ENCODE measurements at places on chromosomes 7 and 10.

GRCh38 chr7:127655720-127656119 lies 3.7 kb downstream of the SND1 start:
- no peak for DNase-seq

GRCh38 chr10:30591249-30591670 lies 38.3 kb downstream of the LYZL2 start:
- peak; percentile 71 for DNase-seq

GRCh38 chr7:90536449-90536848 lies 59.7 kb upstream of the CDK14 start:
- DNase-seq, result no peak

GRCh38 chr10:5949009-5949759 lies 28.2 kb downstream of the IL15RA start:
- DNase-seq, result peak; percentile 8

DNA sequence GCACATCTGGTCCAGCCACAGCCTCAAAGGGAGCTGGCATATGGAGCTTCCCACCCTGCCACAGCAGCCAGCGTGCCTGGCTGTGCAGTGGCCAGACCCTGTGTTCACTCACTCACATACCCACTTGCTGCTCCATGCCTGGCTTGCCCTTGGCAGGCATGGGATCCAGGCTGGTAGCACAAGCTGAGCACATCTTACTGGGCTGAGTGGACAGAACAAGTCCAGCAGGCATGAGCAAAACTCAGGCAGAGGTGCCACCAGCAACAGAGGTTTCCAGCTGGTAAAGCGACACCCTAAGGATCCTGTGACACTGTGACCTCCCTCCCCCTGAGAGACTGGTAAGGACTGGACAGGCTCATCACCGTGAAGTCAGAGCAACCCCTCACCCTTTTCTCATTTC lies 25.1 kb downstream of the SVIL start:
- no peak for DNase-seq

GRCh38 chr10:12780634-12781601 lies 220.6 kb downstream of the CCDC3 start:
- DNase-seq, result no peak

Data from kidney glomerular epithelial cell (primary cell).